COLO829 (cell line): ENCODE measurements at places on chromosomes 11 and 22.

DNA sequence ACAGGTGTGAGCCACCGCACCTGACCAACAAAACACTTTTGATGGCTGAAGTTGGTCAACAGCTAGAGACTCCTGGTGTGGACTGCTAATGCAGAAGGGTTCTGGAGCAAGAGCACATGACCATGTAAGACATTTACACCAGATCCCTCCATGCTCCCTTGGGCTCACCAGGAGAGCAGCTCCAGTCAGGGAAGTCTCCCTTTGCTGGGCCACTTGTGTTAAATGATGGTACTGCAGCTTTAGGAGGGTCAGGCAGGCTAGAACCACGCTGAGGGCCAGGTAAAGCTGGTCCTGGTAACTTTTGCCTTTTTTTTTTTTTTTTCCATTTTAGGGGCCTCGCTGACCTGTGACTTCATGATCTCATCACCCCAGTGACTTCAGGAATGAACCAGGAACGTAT is 146.4 kb downstream of the FBXO7 start:
- no peak for DNase-seq

- DNase-seq: no peak
Observed at GRCh38 chr11:131186629-131187101, 183.8 kb upstream of the NTM start.

GRCh38 chr22:21030621-21031544 is 1.5 kb downstream of the SLC7A4 start:
- DNase-seq: no peak

- no peak for DNase-seq
Observed at GRCh38 chr11:118979434-118979833, 7.9 kb downstream of the FOXR1 start.

- no peak for DNase-seq
Observed at GRCh38 chr11:79439886-79440570, 802 bp downstream of the TENM4 start.
